NCI-H1105 (cell line): ENCODE measurements at places on chromosomes 13 and 19.
A peak's percentile ranks its signal among the peaks of the same experiment; 100 is the strongest.

- DNase-seq = no peak
These were observed 814 bp downstream of the S1PR2 start for GRCh38 chr19:10230173-10230860.

DNA sequence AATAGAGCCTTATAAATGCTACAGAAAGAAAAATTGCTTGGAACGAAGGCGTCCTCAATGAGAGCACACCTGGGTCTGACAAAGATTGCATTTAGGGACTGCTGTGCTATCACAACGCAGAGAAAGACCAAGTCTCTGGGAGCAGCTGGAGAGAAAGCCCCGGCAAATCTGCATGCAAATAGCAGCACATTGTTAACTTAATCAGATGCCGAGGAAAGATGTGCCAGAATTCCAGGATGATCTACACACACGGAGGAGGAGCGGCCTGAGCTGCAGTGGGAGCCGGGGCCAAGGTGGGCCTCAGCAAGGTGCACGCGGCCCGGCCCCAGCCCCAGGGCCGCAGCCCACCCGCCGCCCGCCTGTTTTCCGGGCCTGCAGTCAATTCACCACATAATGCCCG, 1.4 kb downstream of the ZNF536 start:
- no peak for DNase-seq

- DNase-seq = no peak
These were observed 311.9 kb upstream of the ARGLU1 start for GRCh38 chr13:106879806-106880205.

- no peak for DNase-seq
These were observed 2.0 kb upstream of the USF2 start for GRCh38 chr19:35266520-35267352.

DNA sequence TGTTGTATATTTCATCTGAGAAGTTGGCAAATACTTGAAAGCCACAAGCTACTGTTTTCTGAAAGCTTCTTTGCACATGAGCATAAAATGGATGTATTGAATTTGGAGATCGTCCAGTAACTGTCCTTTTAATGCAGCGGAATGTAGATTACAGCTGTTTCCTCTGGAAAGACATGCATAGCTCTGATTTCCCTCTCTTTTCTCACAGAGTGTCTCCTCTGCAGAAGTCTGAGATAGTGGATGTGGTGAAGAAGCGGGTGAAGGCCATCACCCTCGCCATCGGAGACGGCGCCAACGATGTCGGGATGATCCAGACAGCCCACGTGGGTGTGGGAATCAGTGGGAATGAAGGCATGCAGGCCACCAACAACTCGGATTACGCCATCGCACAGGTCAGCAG, 283.0 kb downstream of the SHISA2 start:
- no peak for DNase-seq

GRCh38 chr19:54168174-54168917, 4.6 kb downstream of the TMC4 start:
- DNase-seq = peak; percentile 86

DNA sequence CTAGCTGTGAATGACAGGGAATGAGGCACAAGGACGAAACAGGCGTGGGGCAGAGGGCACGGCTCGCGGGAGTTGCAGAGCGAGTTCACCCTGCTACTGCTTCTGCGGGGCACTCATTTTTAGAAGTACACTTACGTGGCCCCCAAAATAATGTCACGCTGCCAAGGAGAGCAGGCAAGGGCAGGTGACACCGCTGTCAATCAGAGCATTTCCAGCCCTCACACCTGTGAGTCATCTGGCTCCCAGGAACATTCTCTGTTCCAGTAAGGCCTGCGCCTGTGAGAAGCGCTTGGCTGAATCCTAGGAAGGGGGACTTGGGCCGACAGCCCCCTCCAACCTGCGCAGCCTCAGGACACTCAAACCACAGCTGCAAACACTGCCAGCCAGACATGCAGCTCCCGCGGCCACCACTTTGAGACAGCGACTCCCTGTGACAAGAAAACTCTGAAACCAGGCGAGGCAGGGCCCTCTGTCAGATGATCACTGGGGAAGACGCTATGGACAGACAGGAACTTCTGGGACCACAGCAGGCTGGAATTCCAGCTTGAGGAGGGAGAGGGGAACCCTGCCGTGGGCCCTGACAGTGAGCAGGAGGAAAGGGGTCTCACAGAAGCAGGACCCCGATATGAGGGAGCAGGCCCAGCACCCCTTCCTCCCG, 12.7 kb downstream of the DOT1L start:
- DNase-seq = no peak

GRCh38 chr19:30549151-30549550, 177.0 kb downstream of the ZNF536 start:
- no peak for DNase-seq

GRCh38 chr19:58218899-58219298, 9.8 kb upstream of the ZNF544 start:
- DNase-seq = no peak

GRCh38 chr19:20423381-20424197, 142.0 kb downstream of the ZNF737 start:
- no peak for DNase-seq

DNA sequence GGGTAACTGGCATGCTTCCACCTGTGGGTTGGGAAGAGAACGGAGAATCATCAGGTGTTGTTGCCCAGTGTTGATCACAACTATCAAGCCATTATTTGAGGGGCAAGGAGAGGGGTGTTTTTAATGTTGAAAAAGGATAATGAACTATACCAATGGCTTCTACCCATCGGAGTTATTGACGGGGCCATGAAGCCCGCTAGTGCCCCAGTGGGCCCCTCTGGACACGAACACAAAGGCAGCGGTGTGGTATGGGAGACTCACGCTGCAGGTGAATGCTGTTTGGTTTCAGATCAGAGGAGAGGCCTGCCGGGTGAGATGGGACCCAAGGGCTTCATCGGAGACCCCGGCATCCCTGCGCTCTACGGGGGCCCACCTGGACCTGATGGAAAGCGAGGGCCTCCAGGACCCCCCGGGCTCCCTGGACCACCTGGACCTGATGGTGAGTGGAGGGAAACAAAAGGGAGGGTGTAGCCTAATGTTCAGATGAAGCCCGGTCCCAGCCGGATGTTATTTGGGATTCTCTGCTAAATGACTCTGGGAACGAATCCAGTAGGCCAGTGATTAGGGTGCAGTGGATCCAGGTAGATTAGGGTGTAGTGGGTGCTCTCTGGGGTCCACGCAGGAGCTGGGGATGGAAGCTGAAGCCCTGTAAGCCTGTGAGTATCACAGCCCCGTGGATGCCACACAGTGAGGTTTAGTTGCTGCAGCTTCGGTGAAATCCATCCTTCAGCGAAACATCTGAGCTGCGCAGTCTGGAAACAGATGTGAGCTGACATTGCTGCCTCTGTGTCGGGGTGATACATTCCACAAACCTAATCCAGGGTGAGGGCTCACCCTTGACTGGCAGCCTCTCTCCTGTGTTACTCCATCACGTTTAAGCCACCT, 111.3 kb downstream of the RAB20 start:
- DNase-seq = no peak

- no peak for DNase-seq
These were observed 13.3 kb upstream of the RAB8A start for GRCh38 chr19:16098416-16098768.

GRCh38 chr19:44890366-44891015, 563 bp upstream of the TOMM40 start:
- DNase-seq = peak; percentile 100

- DNase-seq = no peak
These were observed 315 bp downstream of the ZNF492 start for GRCh38 chr19:22634450-22634827.

DNA sequence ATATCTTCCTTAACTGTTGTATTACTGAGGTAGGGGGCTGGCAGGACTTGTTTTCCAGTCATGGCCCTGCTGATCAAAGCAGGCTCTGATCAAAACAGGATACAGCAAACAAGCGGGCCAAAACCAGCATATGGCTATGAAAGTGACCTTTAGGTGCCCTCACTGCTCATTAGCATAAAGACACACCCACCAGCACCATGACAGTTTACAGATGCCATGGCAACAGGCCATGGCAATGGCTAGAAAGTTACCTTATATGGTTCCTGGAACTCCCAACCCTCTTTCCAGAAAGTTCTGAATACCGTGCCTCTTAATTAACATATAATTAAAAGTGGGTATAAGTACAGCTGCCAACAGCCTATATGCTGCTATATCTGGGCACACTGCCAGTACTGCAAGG, 551.4 kb upstream of the SGCG start:
- DNase-seq = no peak

DNA sequence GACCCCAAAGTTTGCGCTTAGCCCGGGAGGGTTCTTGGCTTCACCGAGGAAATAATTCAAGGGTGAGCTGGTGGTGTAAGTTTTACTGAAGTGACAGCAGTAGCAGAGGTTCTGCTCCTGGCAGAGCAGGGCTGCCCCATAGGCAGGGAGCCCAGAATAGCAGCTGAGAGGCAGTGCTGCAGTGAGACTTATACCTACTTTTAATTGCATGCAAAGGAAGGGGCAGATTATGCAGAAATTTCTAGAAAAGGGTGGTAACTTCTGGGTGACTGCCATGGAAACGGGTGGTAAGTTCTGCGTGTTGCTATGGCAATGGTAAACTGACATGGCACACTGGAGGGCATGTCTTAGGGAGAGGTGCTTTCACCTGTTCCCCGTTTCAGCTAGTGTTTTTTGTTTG, 17.5 kb upstream of the CAMSAP3 start:
- no peak for DNase-seq
